ENCODE measurements at places on chromosomes 2 and 18.

- DNase-seq = no peak
Measured at GRCh38 chr2:11326677-11327211, 17.7 kb downstream of the ROCK2 start.

GRCh38 chr2:25490217-25490616, 148.5 kb upstream of the DNMT3A start:
- no peak for DNase-seq

GRCh38 chr2:48377646-48378045, 152.3 kb upstream of the STON1 start:
- no peak for DNase-seq

DNA sequence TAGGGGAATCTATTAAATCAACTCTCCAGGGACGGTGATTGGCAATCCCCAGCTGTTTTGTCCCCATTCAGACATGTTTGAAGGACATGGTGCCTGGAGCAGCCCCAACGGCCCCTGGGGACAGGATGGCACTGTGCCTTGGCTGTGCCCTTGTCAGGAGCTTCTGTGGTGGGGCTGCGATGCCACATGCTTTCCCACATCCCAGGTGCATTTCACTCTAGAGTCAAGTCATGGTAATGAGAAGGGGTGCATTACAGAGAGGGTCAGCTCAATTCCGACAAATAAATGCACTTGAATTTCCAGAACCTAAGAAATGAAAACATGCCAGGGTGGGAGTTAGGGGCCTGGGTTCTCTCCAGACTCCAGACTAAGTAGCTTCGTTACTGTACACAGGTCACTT, 289.4 kb upstream of the PXDN start:
- DNase-seq = no peak

GRCh38 chr2:238107525-238108422, 7.6 kb downstream of the ESPNL start:
- DNase-seq = no peak

- DNase-seq = no peak
Measured at GRCh38 chr2:164967361-164967760, 12.0 kb upstream of the SLC38A11 start.

- no peak for DNase-seq
Measured at GRCh38 chr2:130790804-130791616, 35.7 kb downstream of the AMER3 start.

DNA sequence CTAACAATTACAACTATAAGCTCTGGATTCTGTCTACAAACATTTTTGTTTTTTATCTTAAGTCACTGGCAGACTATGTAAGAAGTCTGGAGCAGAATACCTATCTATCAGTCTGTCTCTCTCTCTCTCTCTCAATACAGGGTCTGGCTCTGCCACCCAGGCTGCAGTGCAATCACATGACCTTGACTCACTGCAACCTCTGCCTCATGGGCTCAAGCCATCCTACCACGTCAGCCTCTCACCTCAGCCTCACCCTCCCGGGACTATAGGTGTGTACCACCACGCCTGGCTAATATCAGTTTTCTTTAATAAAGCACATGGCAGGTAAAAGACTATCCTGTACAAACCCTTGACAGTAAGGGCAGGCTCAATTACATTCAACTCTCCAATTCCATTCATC, 96.9 kb downstream of the OSBPL1A start:
- DNase-seq = no peak

DNA sequence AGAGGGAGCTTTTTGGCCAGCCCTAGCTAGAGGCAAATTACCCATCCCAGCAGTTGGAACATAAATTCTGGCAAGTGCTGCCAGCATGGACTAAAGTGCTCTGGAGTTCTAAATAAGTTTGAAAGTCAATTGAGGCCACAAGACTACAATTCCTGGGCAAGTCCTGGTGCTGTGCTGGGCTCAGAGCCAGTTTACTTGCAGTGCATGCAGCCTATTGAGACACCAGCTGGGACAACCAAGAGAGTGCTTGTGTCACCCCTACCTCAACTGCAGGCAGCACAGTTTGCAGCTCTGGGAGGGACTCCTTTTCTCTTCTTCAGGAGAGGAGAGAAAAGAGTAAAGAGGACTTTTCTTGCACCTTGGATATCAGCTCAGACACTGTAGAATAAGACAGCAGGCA, 277.2 kb upstream of the TMEFF2 start:
- DNase-seq = no peak

GRCh38 chr2:81549646-81550045, 1245.1 kb upstream of the LRRTM1 start:
- DNase-seq = no peak

GRCh38 chr2:206480161-206480560, 36.8 kb downstream of the ADAM23 start:
- peak; percentile 77 for DNase-seq

DNA sequence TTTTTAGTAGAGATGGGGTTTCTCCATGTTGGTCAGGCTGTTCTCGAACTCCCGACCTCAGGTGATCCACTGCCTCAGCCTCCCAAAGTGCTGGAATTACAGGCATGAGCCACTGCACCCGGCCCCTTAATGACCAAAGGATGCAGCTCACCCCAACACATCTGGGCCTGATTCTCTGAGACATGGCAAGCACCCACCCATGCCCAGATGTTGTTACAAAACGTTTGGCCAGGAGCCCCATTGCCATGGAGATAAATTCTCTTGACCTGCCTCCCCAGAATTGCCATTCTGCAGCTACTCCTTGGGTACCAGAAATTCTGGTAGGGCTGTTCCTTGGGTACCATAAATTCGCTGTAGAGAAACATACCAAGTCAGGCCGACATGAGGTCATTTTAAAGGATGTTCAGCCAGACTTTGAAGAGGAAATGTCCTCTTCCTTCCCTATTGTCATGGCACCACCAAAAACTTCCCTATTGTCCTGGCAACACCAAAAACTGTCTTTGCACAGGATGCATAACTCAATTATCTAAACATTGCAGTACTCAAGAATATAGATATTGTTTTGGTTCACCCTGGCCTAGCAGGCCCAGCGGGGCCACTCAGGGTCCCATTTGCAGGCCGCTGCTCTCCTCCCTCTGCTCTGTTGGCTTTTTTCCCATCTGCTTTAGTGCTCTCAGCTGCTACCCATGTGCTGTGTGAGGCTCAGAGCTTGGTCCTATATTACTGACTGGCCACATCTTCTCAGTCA, 160.9 kb upstream of the TTC39C start:
- DNase-seq = no peak

- peak; percentile 73 for DNase-seq
Measured at GRCh38 chr2:182866461-182867406, at the start of gene FRZB. Gene FRZB (minus strand): TSS chr2:182866637. CDS start chr2:182866552, 85 bp downstream.

DNA sequence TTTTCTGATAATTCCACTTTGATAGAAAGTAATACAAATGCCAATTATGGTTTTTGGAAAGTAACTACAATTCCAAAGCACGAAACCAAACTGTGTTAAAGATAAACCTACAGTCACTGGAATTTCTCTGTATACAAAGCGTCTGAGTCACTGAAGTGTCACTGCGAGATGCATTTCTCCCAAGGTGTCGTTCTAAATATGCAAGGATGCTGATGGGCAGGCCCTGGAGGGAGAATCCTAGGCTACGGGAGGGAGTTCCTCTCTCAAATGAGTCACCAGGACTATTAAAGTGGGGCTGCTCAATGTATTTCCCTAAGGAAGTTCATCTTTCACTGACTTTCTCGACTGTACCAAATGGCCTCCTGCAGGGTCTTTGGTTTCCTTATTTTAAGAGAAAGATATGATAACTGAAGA, 163.8 kb upstream of the STK17B start:
- DNase-seq = peak; percentile 52

- DNase-seq = no peak
Measured at GRCh38 chr18:14781671-14782070, 33.7 kb downstream of the ANKRD30B start.

DNA sequence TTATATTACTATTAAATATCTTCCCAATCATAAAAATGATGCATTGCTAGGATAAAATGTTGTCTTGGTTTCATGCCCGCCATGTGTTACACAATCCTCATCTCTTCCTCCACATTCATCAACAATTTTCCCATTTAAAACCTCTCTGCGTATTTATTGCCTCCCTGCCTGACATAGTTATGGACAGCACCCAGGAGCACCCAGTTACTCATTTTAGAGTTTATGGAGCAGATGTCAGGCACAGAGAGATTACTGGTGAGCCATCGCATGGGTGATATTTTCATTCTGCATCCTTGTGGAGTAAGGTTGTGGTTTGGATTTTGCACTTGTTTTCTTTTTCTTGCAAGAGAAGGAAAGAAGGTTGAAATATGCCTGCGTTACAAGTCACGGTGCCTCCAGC, 116.7 kb upstream of the NPAS2 start:
- DNase-seq = no peak

DNA sequence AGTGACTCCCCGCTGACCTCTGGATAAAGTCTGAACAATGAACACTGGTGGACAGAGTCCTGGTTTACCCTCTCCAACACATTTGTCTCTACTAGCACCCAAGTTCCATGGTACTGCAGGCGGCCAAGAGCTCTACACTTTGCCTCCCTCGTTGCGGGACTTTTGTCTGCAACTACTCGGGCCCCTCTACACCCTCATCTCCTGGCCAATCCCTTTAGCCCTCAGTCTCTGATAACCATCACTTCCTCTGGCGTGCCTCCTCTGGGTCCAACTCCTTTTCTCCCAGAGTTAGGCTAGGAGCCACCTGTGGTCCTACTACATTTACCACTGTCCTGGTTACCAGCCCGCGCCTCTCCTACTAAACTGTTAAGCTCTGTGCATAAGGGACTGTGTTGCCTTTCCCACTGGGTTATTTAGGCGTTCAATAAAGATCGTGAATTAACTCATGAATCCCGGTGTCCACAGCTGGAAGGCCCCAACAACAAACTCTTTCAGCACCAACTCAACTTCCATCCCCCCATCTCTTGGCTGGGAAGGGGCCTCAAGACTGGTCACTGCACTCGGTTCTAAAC, 757 bp downstream of the HDHD2 start:
- DNase-seq = no peak
